ENCODE measurements at places on chromosomes 11 and 22.

- no peak for DNase-seq
Observed at GRCh38 chr11:106178361-106178760, 100.9 kb downstream of the AASDHPPT start.

GRCh38 chr22:36253523-36254490 is 874 bp downstream of the APOL1 start:
- DNase-seq: no peak

DNA sequence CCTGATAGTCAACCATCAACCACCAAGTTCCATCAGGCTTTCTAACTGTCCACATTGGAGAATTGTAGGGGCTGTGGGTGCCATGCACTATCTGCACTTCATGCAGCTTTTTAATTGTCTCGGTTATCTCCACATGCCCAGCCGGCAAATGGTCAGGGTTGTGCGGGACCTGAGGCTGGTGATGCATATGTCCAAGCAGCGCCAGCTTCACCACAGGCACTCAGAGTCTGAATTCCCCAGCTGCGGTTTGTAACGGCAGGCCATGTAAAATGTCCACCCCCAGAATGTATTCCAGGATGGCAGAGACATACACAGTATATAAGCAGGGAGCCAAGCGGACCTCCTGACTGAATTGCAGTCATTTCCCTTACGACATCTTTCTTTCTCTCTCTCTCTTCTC is 435.6 kb downstream of the DYNC2H1 start:
- no peak for DNase-seq

GRCh38 chr22:19358703-19359553 is 67.4 kb upstream of the CLTCL1 start:
- no peak for DNase-seq

Data from stimulated activated CD8-positive, alpha-beta memory T cell treated with anti-CD3 and anti-CD28 coated beads, Interleukin-15, amount 100 ng/mL, for 24 hours (primary cell).